ENCODE measurements at places on chromosomes 4 and X. TPM values are rescaled to one million over a fixed set of nuclear protein-coding genes. Genes with fewer than 3 reads are reported as not detected.

DNA sequence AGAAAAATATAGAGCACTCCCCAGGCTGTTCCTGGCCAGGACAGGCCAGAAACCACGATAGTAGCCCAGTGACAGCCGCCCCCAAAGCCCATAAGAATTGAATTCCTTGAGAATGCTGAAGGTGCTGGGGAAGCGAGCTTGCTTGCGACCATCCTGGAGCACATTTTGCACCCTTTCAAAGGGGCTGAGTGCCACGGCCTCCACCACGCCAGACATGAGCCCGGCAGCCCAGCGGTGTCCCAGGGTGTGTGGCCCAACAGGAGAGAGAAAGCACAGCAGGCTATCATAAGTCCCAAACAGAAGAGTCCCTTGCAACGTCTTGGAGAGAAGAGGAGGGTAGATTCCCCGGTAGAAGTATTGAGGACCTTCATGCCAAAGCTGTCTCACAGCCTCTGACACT lies 7.6 kb upstream of the ZCCHC18 start:
- H3K36me3 ChIP-seq, result no peaks in the 10 kb centered on the region
- peaks cover 16% of the 10 kb centered on the region for H3K4me1 ChIP-seq
- no peak overlapping the region for H3K4me3 ChIP-seq
- no peak for DNase-seq

DNA sequence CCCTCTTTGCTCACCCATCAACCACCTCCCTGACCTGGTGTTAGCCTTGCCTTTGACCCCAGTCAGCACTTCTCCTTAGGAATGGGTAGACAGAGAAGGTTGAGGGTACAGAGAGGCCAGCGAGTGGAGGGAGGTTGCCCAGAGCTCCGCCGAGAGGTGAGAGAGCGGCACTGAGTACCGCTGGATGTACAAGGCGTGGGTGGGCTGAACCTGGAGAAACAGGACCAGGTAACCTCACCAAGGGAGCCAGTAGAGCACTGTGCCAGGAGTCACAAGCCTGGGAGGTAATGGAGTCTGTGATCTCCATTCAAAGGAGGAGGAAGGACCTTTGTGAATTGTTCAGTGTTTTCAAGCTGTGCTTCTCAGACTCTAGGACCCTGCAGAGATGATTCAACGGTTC lies 256.2 kb downstream of the EVC2 start:
- no peak overlapping the region for H3K27ac ChIP-seq
- no peaks in the 10 kb centered on the region for H3K4me1 ChIP-seq
- peaks cover 12% of the 10 kb centered on the region for H3K27me3 ChIP-seq
- no peaks in the 10 kb centered on the region for H3K36me3 ChIP-seq

DNA sequence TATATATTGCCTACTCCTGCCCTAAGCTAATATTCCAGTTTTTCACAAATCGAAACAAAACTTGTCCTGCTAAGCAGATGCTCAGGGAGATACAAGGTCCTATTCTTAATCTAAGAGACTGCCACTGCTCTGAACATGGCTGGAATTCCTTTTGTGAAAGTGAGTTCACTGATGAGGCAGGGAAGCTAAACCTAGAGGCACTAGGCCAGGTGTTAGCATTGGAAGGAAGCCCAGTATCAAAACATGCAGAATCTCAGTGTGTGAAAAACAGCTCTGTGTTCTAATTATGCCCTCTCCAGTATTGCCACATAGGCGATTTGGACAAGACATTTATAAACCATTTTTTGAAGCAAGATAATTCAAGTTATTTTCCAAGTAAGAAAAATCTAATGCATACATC lies 47.6 kb downstream of the ABCG2 start:
- no peak overlapping the region for H3K27ac ChIP-seq
- DNase-seq, result no peak
- H3K36me3 ChIP-seq, result no peaks in the 10 kb centered on the region

DNA sequence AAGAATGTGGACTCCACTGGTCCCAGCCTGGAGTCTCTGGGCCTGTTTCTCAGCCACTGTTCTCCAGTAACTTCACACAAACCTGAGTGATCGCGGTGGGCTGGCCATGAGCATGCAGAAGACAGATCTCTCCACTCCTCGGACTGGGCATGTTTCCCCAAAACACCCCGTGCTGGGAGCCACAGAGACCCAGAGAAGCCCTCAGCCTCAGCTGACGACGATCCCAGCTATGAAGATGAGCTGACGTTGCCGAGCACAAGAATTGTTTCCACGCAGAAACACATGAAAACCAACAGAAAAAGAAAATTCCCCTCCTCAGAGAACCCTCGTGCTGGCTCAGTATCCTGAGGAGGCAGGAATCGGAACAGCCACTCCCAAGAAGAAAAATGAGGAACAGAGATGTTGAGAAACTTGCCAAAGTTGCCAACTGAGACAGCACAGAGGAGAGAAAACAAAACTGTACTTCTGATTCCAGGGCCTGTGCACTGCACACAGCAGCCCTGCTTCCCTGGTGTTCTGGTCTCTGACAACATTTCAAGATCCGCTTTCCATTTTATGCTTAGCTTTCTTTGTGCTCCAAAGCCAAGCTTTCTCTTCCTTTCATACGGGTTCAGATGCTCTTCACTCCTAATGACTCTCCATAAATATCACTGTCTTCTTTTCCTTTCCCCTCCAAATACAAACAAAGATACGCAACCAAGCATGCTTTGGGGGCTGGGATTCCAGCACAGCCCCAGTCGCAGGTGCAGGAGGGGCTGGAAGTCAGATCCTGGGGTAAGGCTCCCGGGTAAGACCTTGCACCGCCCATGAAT lies 81.4 kb downstream of the IRF2 start:
- no peak overlapping the region for H3K4me3 ChIP-seq
- no peak for DNase-seq
- peaks cover 11% of the 10 kb centered on the region for H3K36me3 ChIP-seq
- no peaks in the 10 kb centered on the region for H3K27me3 ChIP-seq
- H3K4me1 ChIP-seq, result peaks cover 17% of the 10 kb centered on the region

DNA sequence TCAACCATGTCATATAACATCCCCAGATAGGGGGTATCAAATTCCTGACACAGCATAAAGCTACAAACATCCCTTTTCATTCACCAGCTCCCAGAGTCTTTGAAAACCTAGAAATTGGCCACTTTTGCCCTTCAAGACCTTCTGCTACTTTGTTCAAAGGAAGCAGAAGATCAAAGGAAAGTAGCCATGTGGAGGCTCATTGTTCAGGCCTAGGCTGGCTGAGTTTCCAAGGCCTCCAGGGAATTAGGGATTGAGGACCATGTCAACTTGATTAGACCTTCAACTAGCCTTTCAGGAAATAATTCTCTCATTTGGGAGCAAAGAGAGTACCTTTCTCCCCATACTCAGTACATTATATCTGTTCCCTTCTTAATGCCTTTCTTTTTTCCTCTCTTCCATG lies 66.8 kb upstream of the ATXN3L start:
- no peak overlapping the region for H3K4me3 ChIP-seq
- no peak for DNase-seq
- no peaks in the 10 kb centered on the region for H3K36me3 ChIP-seq
- H3K27me3 ChIP-seq, result no peaks in the 10 kb centered on the region
- H3K4me1 ChIP-seq, result no peaks in the 10 kb centered on the region

DNA sequence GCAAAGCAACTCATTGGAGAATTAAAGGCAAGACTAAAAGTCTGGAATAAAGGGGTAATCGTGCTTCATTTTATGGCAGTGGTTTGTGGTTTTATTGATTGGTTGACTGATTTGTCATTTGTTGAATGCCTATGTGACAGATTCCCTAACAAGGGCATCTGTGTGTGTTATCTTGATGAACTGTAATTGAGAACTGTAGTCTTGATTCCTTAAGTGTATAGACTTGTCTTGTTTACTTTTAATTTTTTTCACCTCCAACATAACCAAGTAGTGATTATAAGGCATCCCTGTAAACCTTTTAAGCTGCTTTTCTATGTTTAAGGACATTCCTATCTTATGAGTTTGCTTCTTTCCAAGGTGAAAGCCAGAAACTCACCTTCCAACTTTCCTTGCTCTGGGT lies 216.0 kb upstream of the TAPT1 start:
- H3K4me3 ChIP-seq, result no peak overlapping the region
- no peak overlapping the region for H3K27ac ChIP-seq
- peaks cover 6% of the 10 kb centered on the region for H3K27me3 ChIP-seq
- no peaks in the 10 kb centered on the region for H3K36me3 ChIP-seq
- no peaks in the 10 kb centered on the region for H3K4me1 ChIP-seq

DNA sequence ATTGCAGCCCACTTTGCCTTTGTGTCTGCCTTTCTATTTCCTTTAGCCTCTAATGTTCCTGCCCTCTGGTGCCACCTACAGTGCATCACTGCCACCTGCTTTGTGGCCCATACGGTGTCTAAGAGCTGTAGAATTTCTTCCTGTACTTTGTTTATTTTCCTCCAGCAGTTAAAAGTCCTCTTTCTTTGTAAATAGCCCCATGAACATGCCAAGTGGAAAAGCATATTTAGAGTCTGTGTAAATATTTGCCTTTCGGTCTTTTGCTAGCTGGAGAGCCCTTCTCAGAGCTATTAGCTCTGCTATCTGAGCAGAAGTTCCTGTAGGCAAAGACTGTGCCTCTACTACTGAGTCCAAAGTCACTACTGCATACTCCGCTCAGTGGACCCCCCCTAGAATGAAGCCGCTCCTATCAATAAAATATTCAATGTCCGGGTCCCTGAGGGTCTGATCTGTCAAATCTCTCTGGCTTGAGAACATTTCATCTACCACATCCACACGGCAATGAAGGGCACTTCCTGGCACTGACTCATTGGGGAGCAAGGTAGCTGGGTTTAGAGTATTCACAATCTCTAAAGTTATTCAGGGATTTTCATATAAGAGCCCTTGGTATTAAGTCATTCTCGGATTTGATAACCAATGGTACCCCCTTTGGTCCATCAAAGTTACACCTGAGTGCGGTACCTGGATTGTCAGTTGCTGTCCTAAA lies 36.3 kb downstream of the SULT1E1 start:
- no peaks in the 10 kb centered on the region for H3K4me1 ChIP-seq
- no peak for DNase-seq
- H3K27ac ChIP-seq, result no peak overlapping the region
- H3K4me3 ChIP-seq, result no peak overlapping the region

DNA sequence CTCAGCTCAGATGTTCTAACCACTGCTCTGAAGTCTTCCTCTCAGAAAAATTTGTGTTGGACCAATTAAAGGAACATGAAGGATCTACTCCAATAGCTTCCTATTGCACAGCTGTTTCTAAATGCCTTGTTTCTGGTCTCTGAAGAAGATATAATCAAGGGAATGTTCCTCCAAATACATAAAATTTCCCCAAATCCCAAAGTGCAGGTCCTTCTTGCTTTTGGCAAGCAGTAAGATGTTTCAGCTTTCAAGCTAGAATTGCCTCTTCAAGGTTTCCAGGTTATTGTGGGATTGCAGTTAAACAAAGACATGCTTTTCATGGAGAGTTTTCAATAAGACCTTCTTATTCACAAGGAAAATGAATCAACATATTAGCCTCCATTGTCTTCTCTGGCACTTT lies 574.5 kb upstream of the SLIT2 start:
- no peak overlapping the region for H3K27ac ChIP-seq
- no peaks in the 10 kb centered on the region for H3K36me3 ChIP-seq
- no peaks in the 10 kb centered on the region for H3K27me3 ChIP-seq
- no peak for DNase-seq
- no peaks in the 10 kb centered on the region for H3K4me1 ChIP-seq

- H3K4me3 ChIP-seq, result no peak overlapping the region
- H3K36me3 ChIP-seq, result no peaks in the 10 kb centered on the region
- DNase-seq, result no peak
- no peaks in the 10 kb centered on the region for H3K27me3 ChIP-seq
Measured at GRCh38 chrX:111182997-111183396, 87.0 kb downstream of the PAK3 start.

- DNase-seq, result no peak
Measured at GRCh38 chr4:8539661-8540060, 40.5 kb upstream of the GPR78 start.

DNA sequence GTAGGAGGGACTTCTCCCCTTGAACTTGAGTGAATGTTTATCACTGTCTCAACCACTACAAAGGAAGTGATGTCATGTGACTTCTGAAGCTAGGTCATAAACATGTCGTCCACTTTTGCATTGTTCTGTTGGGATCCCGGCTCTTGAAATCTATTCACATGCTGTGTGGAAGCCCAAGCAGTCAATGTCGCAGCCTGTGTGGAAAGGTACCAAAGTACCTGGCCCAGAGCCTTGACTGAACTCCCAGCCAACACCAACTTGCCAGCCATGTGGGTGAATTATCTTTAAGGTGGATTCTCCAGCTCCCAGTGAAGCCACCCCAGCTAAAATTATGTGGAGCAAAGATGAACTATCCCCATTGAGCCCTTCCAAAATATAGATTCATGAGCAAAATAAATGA lies 85.0 kb upstream of the USP38 start:
- peaks cover 16% of the 10 kb centered on the region for H3K27me3 ChIP-seq
- H3K27ac ChIP-seq, result no peak overlapping the region
- H3K4me3 ChIP-seq, result no peak overlapping the region
- H3K4me1 ChIP-seq, result no peaks in the 10 kb centered on the region

- H3K27me3 ChIP-seq, result no peaks in the 10 kb centered on the region
- H3K4me3 ChIP-seq, result no peak overlapping the region
- no peak overlapping the region for H3K27ac ChIP-seq
- H3K36me3 ChIP-seq, result no peaks in the 10 kb centered on the region
- no peaks in the 10 kb centered on the region for H3K4me1 ChIP-seq
Measured at GRCh38 chr4:64014647-64015046, 394.6 kb downstream of the TECRL start.

- peak overlapping the region; percentile 59 for H3K4me3 ChIP-seq
- no peak for DNase-seq
- no peaks in the 10 kb centered on the region for H3K36me3 ChIP-seq
- H3K27me3 ChIP-seq, result no peaks in the 10 kb centered on the region
Measured at GRCh38 chrX:74351760-74352159, 47.8 kb downstream of the ZCCHC13 start.

DNA sequence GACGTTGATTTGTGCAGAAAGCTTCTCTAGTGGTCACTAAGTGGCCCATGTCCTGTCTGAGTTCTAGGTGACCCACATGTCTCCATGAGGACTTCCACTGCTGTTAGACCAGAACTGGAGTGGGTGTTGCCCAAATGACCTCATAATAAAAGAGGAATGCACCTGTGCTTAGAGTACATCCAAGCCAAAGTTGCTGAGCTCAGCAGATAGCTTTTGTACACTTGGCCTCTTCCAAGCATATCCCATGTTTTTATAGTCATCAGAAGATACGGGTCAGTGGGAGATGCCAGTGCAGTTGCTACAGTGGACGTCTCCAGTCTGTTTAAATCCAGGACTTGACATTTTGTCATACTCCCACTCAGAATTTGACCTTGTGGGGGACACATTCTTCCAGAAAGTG lies 37.6 kb upstream of the WDR1 start:
- H3K4me3 ChIP-seq, result no peak overlapping the region
- no peaks in the 10 kb centered on the region for H3K36me3 ChIP-seq
- peaks cover 9% of the 10 kb centered on the region for H3K27me3 ChIP-seq
- H3K27ac ChIP-seq, result no peak overlapping the region
- H3K4me1 ChIP-seq, result peaks cover 6% of the 10 kb centered on the region

- peaks cover 5% of the 10 kb centered on the region for H3K36me3 ChIP-seq
- peaks cover 29% of the 10 kb centered on the region for H3K27me3 ChIP-seq
- peak overlapping the region; percentile 97 for H3K27ac ChIP-seq
- peaks cover 39% of the 10 kb centered on the region for H3K4me1 ChIP-seq
- no peak for DNase-seq
Measured at GRCh38 chr4:108169664-108170063, 932 bp upstream of the LEF1 start.

Gene MAP3K15
- total RNA-seq, result not detected

Gene EPGN
- not detected for total RNA-seq

Gene GPR143
- not detected for total RNA-seq

Gene PAGE2B
- not detected for total RNA-seq

Gene ZBTB33
- 20.5 TPM for total RNA-seq

Gene TEC
- 2.3 TPM for total RNA-seq

Gene IQCM
- not detected for total RNA-seq

Gene NLGN3
- 2.9 TPM for total RNA-seq

Gene MAGEA2
- total RNA-seq, result not detected

Gene PCDH7
- total RNA-seq, result not detected
